ENCODE measurements at places on chromosomes 5 and 9. TPM values are rescaled to one million over a fixed set of nuclear protein-coding genes. Genes with fewer than 3 reads are reported as not detected.

Gene ARL10
- total RNA-seq, result 0.18 TPM

Gene SLC6A18
- not detected for total RNA-seq

Gene DBH
- total RNA-seq, result not detected

Gene IL5
- total RNA-seq, result not detected

Gene FST
- 38.6 TPM for total RNA-seq

Gene MARCOL
- not detected for total RNA-seq

Gene TOR4A
- total RNA-seq, result 7.0 TPM

Gene SLCO4C1
- total RNA-seq, result 9.6 TPM

Gene BHMT2
- 24.1 TPM for total RNA-seq

Gene TAF11L10
- total RNA-seq, result not detected

Gene CYFIP2
- total RNA-seq, result 40.2 TPM

Gene SAPCD2
- 42.8 TPM for total RNA-seq

Gene SHOC1
- not detected for total RNA-seq

Gene DNAI1
- not detected for total RNA-seq

Gene SHISAL2B
- total RNA-seq, result not detected

Gene PTPRD
- not detected for total RNA-seq

Gene HSPA4
- total RNA-seq, result 359 TPM

Gene WNT8A
- not detected for total RNA-seq

Gene TYRP1
- not detected for total RNA-seq

Gene CDKN2AIPNL
- 51.2 TPM for total RNA-seq

Gene PIP5K1B
- 20.9 TPM for total RNA-seq

Gene ROPN1L
- total RNA-seq, result not detected

Gene GEMIN5
- 28.6 TPM for total RNA-seq

Gene PKD2L2
- total RNA-seq, result not detected

Gene TMOD1
- total RNA-seq, result 0.04 TPM

Gene ANKDD1B
- total RNA-seq, result 0.14 TPM

Gene GNE
- total RNA-seq, result 38.8 TPM

Gene TMEM8B
- total RNA-seq, result 2.1 TPM

Gene CYLC2
- not detected for total RNA-seq

Gene PTGES
- not detected for total RNA-seq

Gene PCDHA9
- total RNA-seq, result not detected

Gene OLFM1
- total RNA-seq, result not detected

Gene CATSPER3
- 0.33 TPM for total RNA-seq

Gene MARVELD2
- 15.4 TPM for total RNA-seq

Gene AFAP1L1
- total RNA-seq, result 0.66 TPM

Gene ADAMTS13
- 0.91 TPM for total RNA-seq

Gene ARID3C
- not detected for total RNA-seq

Gene GRXCR2
- total RNA-seq, result not detected

Data from HepG2 (cell line).